ENCODE measurements at places on chromosomes 4 and X. TPM values are rescaled to one million over a fixed set of nuclear protein-coding genes. Genes with fewer than 3 reads are reported as not detected.

The FAM114A1 gene
- total RNA-seq = 117 TPM

The FRG2 gene
- not detected for total RNA-seq

The CSAG2 gene
- total RNA-seq = not detected

The GPRIN3 gene
- 1.2 TPM for total RNA-seq

The ANXA3 gene
- total RNA-seq = 292 TPM

The AADAT gene
- 0.07 TPM for total RNA-seq

The HS3ST1 gene
- total RNA-seq = 5.3 TPM

The BCORL1 gene
- 2.0 TPM for total RNA-seq

The PNMA5 gene
- total RNA-seq = not detected

The CCDC120 gene
- 0.66 TPM for total RNA-seq

The BCLAF3 gene
- 3.2 TPM for total RNA-seq

The HS6ST2 gene
- total RNA-seq = 0.07 TPM

The HTN3 gene
- total RNA-seq = not detected

The CT45A10 gene
- not detected for total RNA-seq

The F9 gene
- total RNA-seq = not detected

All from pulmonary artery endothelial cell (primary cell).